ENCODE measurements at places on chromosomes 7 and 10.

DNA sequence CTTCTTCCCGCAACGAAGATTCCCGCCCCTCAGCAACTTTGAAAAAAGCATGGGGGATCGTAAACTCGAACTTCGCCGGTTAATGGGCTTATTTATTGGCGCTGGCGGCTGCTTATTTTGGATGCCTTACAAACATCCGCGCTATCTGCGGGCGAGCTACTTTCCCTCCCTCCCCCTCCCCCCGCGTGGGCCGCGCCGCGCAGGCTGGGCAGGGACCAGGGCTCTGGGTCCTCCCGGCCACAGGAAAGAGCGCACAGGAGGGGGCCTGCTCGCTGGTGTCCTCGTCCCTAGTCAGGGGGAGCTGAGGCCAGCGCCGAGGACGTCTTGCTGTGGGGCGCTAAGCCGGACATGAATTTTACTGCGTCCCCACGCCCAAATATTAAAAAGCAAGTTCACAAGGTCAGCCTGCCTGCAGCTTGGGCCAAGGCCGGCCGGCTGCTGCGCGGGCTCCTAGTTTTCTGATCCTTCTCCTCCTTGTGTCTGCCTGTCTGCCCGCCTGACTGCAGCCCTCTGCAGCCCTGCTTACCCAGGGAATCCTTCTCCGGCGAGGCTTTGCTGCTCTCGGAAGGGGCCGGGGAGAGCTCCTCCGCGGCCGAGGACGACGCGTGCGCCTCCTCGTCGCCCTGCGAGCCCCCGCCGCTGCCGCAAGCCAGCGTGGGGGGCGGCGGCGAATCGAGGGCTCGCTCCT is 1.2 kb downstream of the HOXA10 start:
- no peak for DNase-seq

GRCh38 chr10:104297697-104298660 is 29.0 kb downstream of the GSTO2 start:
- no peak for DNase-seq

GRCh38 chr7:42720991-42721796 is 190.7 kb downstream of the C7orf25 start:
- DNase-seq, result no peak

DNA sequence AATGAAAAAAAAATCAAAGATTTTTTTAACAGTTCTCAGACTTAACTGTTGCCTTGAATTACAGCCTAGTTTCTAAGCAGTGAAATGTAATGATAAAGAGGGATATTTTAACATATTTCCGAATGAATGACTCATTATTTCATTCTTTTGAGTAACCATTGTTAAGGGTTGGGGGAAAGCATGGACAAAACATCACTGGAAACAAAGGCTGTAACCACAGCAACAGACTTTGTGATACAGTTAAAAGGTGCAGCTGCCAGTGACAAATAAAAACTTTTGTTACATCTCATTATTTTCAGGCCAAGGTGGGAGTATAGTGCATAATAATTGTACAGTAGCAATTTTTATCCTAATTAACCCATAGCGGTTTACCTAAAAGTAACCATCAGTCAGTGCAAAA is 172.6 kb downstream of the LRRTM3 start:
- DNase-seq, result no peak

GRCh38 chr7:120547605-120548004 is 274.6 kb downstream of the KCND2 start:
- DNase-seq, result no peak

- no peak for DNase-seq
Observed at GRCh38 chr10:12400266-12400931, 51.1 kb downstream of the CAMK1D start.

DNA sequence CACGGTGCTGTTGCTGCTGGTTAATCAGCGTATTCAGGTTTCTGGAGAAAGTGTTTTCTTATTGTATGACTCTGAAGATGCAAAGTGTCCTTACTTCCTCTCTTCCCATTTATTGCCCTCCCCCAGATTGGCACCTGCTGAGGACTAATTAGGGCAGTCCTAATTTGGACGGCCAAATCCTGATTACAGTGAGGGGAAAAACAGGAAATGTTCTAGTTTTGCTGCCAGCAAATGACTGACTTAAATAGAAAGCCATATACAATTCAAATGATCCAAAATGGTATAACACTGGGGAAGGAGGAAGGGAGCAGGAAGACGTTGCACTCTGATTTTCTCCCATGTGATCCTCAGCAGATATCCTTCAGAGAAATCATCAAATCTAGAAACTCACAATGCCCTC is 222.4 kb upstream of the LRGUK start:
- no peak for DNase-seq

DNA sequence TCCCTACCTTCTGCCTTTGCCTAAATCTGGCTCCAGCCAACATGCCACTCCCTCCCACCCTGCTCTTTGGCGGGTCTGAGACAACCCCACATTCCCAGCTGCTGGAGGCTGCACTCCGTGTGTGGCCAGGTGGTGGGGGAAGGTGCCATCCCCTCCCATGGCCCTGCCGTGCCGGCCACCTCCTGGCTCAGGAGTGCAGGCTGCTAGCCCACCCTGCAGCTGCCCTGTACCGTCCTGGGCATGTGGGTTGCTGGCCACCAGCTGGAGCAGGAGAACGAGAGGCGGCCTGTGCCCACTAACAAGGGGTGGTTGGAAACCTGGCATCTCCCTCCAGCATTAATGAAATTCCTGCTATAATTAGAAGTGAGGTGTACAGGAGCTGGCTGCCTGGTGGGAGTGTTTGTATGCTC is 97.6 kb downstream of the ZMIZ1 start:
- no peak for DNase-seq

DNA sequence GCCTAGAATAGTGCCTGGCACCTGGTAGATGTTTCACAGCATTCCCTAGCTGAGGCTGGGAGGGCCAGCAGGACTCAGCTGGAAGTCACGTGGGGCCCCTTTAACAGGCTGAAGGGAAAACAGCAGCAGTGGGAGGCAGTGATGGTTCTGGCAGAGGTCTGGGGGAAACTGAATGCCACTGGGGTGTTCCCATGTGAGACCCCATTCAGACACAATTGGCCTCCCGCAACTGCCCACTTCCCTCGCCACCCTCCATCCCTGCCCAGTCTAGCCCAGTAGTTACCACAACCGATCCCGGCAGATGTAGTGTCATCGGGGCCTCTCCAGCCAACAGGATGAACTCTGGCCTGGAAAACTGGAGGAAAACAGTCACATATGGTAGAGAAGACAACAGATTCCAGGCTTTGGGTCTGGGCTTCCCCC is 38.3 kb downstream of the FRMPD2 start:
- DNase-seq, result no peak

DNA sequence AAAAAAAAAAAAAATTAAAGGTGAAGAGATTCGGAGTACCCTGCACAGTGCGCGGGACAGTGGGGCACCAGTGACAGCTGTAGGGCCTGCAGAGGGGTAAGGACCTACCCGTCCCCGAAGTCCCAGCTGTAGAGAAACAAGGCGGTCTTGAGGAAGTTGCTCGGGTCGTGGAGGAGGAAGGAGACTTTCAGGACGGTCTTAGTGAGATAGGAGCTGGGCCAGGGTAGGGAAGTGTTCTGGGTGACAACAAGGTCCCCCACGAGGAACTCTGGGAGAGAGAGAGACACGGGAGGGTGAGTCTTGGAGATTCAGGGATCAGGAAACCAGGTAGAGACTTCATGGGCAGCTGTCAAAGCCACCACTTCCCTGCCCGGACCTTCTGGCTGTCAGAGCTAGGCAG is 9.7 kb downstream of the TMEM130 start:
- no peak for DNase-seq

Data from stimulated activated CD8-positive, alpha-beta memory T cell treated with anti-CD3 and anti-CD28 coated beads, Interleukin-4, amount 100 ng/mL, for 1 hour (primary cell).